EL (cell line): ENCODE measurements at places on chromosomes 1 and 21.

DNA sequence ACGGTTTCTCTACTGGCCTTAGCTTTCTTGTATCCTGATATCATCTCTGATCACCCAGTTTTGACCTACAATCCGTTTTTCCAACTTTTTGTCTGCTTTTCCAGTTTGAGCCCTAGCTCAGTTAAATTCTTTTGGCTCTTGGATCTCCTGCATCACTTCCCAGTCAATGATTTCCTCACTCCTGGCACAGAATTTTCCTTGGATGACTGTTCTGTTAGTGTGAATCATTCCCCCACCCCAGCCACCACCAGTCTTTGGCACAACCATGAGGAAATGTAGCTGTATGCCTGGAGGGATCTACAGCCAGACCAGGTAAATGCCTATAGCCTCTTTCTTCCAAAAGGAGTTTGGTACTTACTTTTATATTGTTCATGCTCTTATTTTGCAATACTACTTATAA lies 187.2 kb upstream of the PTGFR start:
- peak; percentile 92 for DNase-seq

DNA sequence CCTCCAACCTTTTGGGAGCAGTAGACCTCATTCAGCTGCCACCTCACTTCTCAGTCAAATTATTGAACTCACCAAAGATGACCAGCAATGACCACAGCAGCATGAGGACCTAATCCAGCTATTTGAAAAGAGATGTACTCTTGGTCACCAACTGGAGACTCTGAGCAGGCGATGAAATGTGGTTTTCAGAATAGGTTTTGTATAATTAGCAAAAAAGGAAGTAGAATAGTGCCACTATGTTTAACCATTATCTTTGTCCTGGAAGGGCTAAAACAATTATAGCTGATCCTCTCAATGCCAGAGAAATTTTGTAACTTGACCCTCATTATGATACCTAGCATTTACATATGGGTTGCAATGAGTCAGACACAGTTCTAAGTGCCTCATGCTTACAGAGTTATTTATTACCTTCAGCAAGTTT lies at the start of gene FCRL2:
Gene FCRL2, minus strand, starts transcription at position 162 of the 421 bp plus-strand sequence. Its CDS starts 59 bp downstream, at position 103.
- no peak for DNase-seq

DNA sequence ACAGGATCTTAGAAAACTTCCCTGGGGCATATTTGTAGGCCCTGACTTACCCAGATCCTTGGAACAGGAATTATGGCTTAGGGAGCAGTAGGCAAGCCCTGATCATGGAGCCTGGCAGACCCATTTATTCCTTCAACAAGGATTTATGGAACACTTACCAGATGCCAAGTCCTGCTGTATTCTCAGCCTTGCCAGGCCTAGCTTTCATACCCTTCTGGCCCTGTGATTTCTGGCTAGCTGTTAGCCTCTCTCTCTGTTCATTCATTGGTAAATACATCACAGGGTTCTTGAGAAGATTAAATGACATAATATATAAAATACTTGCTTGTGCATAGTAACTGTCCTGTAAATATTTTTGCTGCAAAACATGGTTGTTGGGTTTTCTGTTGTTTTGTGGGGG lies 32.4 kb upstream of the SRP9 start:
- DNase-seq = no peak

- DNase-seq = no peak
Measured at GRCh38 chr1:4571263-4571662, 83.1 kb upstream of the AJAP1 start.

DNA sequence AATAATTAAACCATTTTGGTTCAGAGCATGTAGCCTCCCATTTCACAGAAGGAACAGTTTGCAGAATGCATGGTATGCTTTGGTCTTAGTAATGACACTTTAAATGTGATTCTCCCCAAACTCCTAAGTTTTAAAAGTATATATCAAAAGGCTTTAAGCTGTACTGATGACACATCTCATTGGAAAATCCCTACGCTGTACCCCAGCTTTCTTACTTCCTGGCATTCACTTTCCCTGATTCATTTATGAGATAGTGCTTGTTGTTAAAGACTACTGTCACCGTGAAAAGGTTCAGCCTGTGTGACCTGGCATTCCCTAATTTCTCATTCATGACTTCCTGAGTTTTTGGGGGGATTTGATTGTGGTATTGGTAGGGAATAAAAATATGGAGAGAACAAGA lies 53.4 kb downstream of the MPZL1 start:
- DNase-seq = peak; percentile 73

DNA sequence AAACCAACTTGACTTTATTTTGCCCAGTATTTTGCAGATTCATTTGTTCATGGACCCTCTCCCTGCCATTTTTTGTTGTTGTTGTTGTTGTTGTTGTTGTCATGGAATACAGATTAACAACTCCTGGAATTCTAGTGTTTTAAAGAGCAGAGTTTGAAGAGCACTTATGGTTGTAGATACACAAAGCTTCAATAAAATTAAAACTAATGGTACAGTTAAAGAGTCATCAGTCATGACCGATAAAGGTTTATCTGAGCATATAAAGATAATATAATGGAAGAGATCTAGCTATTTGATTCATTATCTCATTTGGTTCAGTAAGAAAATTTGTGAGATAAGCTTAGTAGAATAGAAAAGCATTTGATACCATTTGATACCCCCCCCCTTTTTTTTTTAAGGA lies 21.8 kb downstream of the NEK7 start:
- DNase-seq = no peak

DNA sequence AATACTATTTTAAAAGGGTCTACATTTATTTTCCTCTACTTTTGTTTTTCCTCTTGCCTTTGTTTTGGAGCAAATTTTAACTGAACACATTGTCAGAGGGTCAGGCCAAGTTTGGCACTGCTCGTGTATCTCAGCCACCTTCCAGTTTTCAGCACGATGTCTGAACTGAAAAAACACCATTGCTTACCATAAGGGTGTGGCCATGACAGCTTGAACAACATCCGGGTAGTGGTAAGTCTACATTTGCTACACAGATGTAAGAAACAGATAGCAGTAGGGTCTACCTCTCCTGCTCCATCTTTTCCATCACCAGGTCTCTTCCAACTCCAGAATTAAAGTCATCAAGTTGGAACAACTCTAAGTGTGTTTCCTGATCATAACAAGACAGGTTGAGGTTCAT lies 4.2 kb downstream of the HIVEP3 start:
- no peak for DNase-seq

- DNase-seq = peak; percentile 98
Measured at GRCh38 chr1:201696217-201696761, 132.7 kb upstream of the IPO9 start.

GRCh38 chr1:31643976-31644559 lies 608 bp downstream of the PEF1 start:
- DNase-seq = no peak

DNA sequence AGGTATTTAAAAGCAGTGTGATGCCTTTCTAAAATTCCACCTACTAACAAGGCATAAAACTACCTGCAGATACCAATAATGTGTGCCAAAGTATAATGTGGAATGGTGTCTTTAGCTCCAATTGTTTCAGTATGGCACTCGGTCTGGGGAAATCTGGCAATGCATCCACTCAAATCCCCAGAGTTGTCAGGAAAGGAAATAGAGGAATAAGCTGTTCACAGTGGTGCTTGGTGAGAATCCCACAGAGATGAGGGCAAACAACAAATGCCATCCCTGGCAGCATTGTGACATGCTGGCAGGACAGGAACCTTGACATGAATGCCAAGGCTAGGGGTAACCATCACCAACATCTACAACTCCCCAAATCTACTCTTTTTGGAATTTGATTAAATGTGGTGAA lies 240.7 kb downstream of the BARHL2 start:
- no peak for DNase-seq

- DNase-seq = no peak
Measured at GRCh38 chr1:40742363-40743061, 41.1 kb upstream of the KCNQ4 start.

GRCh38 chr1:111201275-111202090 lies 1.0 kb upstream of the DENND2D start:
- DNase-seq = no peak

GRCh38 chr1:1243807-1244191 lies 2.7 kb downstream of the C1QTNF12 start:
- DNase-seq = no peak

DNA sequence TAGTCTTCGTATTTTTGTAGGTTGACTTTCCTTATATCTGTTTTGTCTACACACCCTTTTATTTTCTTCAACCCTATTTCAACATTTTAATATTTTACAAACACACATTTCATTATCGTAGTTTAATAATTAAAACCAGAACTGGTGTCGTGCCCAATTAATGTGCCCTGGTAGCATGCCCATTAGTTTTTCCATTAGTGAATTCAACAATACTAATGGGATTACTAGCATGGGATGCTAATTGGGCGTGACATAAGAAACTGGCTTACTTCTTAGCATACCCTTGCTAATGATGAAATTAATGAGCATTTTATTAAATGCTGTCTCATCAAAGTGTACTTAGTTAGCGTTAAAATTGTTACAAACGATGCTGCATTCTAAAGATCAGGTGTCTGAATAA lies 332.7 kb downstream of the USH2A start:
- DNase-seq = no peak

GRCh38 chr21:42218836-42219605 lies at the start of gene ABCG1:
TSS of gene ABCG1 (plus strand) at chr21:42219140. CDS start at chr21:42219263, 123 bp downstream.
- no peak for DNase-seq

DNA sequence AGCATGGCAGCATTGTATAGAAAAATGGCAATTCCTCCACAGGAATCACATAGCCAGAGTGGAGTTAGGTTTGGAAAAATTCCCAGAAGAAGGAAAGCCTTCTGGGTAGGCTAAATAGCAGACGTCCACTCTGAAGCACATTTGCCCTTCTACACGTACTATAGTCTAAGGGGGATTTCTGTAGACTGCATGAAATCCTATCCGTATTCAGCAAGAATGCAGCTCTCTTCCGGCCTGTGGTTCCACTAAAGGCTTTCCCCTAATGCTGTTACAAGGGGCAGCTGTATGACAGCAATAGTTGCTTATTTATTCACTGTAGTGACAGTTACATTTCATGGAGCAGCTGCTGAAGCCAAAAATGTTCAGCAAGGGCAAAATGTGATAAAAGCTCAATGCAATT lies 263.6 kb downstream of the RWDD3 start:
- no peak for DNase-seq

GRCh38 chr1:44571712-44572571 lies 102.3 kb downstream of the TMEM53 start:
- DNase-seq = peak; percentile 18

GRCh38 chr21:38793926-38794713 lies 11.6 kb upstream of the ETS2 start:
- DNase-seq = no peak

- DNase-seq = no peak
Measured at GRCh38 chr21:37005548-37006485, 685 bp upstream of the RIPPLY3 start.

DNA sequence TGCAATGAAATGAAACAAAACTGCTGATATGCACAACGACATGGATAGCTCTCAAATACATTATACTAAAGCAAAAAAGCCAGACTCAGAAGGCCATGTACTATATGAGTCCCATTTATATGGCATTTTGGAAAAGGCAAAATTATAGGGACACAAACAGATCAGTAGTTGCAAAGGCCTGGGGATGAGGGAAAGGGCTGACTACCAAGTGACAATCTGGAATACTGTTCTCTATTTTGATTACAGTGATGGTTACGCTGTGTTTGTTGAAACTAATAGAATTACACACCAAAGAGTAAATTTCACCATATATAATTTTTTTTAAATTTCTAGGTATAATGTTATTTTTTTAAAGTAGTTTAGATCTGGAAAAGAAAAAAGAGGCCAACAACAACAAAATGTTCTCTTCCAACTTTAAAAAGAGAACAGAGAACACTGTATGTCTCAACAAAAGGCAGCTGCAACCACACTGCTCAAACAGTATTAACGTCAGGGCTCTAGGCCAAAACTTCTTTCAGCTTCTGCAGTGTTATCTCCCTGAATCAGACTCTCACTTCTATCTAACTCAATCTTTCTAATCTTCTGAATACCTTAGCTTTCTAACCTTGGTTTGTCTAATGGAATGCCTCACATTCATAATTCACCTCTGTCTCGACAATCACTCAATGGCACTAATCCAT lies 75.8 kb downstream of the FOXJ3 start:
- DNase-seq = peak; percentile 5

GRCh38 chr1:200694738-200695137 lies 25.0 kb upstream of the DDX59 start:
- no peak for DNase-seq

GRCh38 chr1:85700422-85700821 lies 7.8 kb downstream of the ZNHIT6 start:
- DNase-seq = no peak

- DNase-seq = no peak
Measured at GRCh38 chr1:172350856-172351255, 69.6 kb upstream of the C1orf105 start.

DNA sequence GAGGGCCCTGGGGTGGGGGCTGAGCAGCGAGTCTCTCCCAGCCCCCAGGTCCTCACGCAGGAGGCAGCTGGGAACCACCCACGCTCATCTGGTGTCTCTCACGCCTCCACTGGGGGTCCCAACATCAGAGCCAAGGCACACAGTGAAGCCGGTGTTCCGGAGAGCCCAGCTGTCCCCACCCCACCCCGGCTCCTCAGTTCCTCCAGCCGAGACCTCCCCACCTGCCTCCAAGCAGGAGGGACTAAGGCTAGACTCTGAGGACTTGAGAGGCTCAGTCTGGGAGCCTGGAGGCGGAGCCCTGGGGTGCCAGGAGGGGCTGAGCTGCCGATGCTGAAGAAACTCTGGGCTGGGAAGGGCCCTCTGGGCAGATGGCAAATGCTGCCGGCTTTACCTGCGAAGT lies 1.6 kb upstream of the HPCA start:
- DNase-seq = no peak

- DNase-seq = no peak
Measured at GRCh38 chr1:176460544-176461336, 2.2 kb upstream of the PAPPA2 start.

DNA sequence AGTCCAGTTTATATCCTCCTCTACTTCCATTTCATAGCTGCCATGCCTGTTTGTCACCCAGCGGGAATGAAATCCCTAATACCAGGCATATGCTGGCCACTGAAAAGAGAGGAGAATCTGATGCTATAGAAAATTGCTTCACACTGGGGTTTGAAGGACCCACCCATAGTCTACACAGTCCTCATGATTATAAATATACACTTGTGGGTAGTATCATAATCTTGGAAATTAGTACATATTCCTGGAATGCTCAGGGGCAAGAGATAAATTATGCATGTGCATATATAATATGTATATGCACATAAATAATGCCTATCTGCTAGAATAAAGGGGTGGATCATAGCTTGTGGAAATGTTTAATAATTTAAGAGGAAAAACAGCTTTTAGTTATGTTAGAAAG lies 105.8 kb downstream of the PRRX1 start:
- DNase-seq = no peak

DNA sequence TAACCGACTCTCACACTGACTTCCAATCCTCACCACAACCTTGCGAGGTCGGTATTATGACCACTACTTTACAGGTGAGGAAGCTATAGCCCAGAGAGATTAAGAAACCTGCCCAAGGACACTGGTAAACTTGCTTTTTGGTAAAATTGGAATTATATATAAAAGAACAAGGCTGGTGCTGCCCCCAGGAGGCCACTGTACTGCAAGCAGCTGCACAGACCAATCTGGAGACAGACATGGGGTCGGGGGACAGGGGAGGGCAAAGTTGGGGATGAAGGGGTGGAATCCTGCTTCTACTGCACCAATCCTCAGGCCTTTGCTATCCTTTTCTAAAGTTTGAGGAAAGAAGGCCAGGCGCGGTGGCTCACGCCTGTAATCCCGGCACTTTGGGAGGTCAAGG lies 280.8 kb downstream of the SPATA17 start:
- DNase-seq = no peak
